BJ (cell line): ENCODE measurements at places on chromosomes 1 and 21.

DNA sequence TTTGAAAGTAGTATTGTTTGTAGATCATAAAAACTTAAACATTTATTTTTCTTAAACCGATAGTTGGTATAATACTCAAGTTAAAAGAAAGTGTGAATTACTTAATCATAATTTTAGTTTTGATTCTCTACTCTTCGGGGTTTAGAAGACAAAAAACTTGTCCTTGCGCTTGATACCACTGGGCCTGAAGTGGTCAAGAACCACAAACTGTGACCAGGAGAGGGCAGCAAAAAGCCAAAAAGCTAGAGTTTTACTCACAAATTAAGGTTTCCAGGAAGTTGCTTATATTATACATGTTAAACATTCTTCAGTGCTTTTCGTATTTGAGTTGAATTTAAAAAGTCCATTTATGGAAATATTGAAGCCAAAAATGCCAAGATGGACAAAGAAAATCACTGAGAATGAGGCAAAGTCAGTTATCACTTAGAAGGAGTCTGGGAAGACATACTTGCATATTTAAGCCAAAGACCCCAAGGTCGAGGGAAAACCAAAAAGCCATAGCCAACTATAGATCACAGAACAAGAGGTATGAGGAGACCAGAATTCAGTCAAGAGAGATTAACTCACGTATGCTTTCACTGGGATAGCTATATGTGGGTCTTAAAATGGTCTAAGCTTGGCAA is 34.2 kb downstream of the EFCAB7 start:
- no peak for DNase-seq

DNA sequence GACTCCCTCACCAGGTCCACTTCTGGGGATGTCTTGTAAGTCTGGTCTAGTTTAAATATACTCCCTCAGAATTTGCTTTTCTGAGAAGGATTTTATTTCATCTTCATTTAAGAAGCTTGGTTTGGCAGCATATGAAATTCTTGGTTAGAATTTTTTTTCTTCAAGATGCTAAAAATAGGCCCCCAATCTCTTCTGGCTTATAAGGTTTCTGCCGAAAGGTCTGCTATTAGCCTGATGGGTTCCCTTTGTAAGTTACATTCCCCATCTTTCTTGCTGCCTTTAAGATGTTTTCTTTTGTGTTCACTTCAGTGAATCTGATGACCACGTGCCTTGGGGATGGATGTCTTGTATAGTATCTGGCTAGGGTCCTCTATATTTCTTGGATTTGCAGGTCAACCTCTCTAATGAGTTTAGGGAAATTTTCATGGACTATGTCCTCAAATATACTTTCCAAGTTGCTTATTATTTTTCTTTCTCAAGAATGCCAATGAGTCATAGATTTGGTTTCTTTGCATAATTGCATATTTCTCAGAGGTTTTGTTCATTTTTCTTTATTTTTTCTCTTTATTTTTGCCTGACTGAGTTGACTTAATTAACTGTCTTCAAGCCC is 19.4 kb downstream of the TCP10L start:
- DNase-seq = no peak

- DNase-seq = no peak
Observed at GRCh38 chr1:193494368-193494767, 308.0 kb upstream of the B3GALT2 start.

DNA sequence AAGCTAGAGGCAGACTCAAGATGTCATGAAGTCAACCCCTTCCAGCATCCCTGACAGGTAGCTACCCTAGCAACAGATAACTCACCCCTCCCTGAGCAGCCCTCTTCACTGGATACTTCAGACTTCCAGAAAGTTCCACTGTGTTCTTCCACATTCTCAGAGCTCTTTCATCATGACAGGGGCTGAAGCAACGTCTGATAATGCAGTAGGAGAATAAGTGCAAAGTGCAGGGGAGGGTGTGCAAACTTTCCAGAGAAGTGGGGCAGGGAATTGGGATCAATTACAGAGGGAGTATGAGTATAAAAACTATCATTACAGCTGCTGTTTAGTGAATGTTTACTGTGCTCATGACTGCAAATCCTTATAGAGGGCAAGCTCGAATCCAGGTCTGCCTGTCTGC is 26.4 kb upstream of the FOXE3 start:
- no peak for DNase-seq

DNA sequence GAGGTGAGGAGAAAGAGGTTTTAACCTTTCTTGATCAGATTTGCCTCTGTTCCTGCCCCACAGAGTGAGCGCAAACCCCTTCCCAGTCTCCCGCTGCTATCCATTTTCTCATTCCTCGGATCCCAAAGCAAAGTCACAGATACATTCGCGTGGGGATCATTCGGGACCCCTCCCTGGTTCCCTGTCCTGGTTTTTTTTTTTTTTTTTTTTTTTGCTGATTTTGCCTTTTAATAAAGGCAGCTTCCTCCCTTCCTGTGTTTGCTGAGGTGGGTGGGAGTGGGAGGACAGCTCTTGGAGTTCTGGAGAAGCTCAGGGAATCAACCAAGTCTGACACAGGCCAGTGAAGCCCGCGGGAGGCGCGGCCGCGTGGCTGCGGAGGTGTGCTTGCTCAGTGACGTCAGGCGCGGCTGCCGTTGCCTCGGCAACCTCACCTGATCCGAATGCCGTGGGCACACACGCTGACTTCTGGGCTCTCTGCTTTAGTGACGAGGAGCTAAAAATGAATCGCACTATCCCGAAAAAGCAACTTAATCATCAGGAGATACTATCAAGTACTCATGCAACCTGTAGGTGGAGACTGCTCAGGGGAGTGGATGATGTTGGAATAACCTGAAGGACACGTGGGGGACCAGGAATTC is 106.4 kb downstream of the TBX19 start:
- no peak for DNase-seq

DNA sequence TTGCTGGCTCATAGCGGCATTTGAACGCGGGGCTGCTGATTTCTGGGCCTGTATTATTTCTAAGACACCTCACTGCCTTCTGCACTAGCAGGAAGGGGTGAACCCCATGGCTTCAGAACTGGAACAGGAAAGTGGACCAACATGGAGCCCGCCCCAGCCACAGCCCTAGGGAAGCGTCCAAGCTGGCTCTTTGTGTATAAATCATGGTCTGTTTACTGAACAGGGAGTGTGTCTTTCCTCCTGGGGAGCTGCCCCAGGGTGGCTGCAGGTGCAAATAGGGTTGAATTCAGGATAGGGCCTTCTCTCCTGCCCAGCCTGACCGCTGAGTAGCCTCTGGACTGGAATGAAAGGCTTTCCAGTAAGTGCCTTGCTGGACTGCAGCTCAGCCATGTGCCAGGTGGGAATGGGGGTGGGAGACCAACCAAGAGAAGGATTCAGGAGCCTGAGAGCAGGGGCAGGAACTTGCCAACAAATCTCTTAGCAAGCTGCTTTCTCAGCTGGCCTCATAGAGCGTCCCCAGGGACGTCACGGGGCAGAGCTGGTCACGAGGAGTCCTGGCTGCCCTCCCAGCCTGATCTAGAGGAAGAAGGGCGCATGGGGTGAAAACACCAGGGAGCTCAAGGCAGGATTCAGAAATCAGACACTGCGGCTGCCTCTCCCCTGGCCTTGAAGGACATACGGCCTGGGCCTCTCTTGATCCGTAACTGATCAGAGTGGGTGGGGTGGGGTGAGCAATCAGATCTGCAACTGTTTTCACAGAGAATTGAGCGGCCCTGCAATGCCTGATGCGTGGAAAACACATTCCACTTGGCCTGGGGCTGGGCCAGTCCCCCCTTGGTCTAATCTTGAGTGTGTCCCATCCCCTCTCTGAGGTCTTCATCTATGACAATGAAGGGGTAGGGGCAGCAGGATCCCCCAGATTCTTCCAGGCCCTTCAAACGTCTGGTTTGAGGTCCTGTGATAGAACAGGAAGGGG is 56.5 kb upstream of the SELENON start:
- no peak for DNase-seq

GRCh38 chr1:24178407-24178806 is 8.7 kb downstream of the IFNLR1 start:
- no peak for DNase-seq

- DNase-seq = no peak
Observed at GRCh38 chr1:197178998-197179397, 32.5 kb upstream of the ASPM start.

DNA sequence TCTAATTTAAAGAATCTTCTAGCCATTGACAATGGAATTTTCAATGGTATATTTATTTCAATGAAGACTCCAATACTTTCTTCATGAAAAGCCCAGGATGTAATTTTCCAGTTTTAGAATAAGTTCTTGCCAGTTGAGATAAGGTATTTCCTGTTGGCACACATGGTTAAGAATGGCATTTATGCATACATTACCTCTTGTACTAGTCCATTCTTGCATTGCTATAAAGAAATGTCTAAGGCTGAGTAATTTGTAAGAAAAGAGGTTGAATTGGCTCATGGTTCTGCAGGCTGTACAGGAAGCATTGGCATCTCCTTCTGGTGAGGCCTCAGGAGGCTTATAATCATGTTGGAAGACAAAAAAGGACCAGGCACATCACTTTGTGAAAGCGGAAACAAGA is 1179.6 kb downstream of the AMY1C start:
- no peak for DNase-seq

- DNase-seq = no peak
Observed at GRCh38 chr1:186965847-186966246, 137.1 kb downstream of the PLA2G4A start.

DNA sequence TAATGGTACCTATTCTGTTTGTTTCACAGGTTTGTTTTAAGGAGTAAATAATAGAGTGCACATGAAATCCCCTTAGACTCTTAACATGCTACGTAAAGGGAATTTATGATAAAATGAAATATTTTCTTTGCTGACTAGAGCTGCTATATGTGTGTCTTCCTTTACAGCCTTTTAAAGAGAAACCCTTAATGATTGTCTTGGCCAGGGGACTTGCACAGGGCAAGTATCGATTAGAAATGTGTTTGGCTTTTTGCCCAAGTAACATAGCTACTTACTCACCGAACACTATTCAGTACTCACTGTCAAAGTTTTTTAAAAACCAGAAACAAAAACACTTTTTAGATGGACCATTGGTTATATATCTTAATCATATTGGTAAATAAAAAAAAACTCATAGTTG is 71.3 kb upstream of the KIAA1614 start:
- no peak for DNase-seq

DNA sequence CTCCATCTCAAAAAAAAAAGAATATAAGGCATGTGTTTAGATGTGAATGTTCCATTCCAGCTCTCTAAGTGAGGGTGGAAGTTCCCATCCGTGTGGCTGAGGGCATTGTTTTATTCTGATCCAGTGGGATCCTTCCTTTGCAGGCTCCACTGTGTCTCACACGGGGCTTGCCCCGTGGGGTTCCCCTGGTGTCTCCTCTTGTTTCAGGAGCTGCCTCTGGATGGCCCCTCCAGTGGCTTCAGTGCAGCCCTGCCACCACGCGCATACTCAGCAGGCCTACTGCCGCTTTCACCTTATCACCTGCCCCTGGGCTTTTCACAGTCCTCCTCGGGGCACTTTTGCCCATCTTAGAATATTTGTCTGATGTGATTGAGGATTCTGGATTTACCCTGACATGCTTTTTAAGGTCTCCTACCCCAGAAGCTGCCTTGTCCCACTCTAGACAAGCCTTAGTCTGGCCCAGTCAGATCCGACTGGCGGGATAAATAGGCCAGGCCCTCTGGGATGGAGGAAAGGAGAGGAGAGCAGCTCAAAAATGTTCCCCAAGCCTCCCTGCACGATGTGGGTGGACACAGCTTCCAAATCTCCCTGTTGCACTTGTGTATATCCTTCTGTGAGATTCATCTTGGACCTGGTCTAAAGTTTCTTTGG is 55.2 kb downstream of the FAM163A start:
- no peak for DNase-seq

GRCh38 chr1:246787781-246788513 is 63.7 kb downstream of the SCCPDH start:
- no peak for DNase-seq

GRCh38 chr21:27366646-27367235 is 399.9 kb upstream of the ADAMTS5 start:
- no peak for DNase-seq

GRCh38 chr1:31784356-31785019 is 20.3 kb upstream of the ADGRB2 start:
- no peak for DNase-seq
